Kidney epithelial cell (primary cell): ENCODE measurements at places on chromosomes 6 and 20. TPM values are rescaled to one million over a fixed set of nuclear protein-coding genes. Genes with fewer than 3 reads are reported as not detected.

DNA sequence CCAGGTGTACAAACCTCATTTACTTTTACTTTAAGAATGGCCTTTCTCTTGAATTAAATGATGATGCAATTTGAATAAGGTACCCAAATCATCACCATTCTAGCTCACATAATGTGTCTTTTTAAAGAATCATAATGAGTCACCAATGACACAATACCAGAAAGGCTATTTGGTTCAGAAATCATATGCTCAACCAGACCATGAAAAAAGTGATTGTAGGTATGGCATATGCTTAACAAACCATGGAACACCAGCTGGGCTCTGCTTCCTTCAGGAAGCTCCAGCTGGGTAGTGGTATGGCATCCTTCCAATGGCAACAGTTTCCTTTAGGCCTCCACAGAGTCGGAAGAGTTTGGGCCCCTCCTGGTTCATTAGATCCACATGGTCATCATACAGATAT, 128.2 kb downstream of the FRK start:
- peak; percentile 82 for DNase-seq

GRCh38 chr20:39939241-39939865, 749.7 kb downstream of the MAFB start:
- DNase-seq = no peak

DNA sequence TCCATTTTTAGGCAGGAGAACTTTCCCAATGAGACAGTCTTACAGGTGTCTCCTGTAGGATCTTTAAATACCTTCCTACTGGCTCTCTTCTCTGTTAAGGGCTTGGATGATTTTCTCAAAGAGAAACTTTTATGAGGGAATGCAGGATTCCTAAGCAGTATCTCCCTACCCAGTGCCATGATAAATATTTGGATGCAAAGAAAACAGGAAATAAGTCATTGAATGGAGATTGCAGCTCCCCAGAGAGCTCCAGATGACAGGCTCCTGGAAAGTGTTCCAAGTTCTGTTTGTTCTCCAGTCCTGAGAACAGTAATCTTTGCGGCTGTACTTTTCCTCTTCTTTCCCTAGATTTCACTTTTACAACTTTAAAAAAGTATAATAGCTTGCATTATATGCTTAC, 2.4 kb upstream of the SCGN start:
- no peak for DNase-seq

- DNase-seq = no peak
Measured at GRCh38 chr6:36962874-36963273, 8.3 kb downstream of the PI16 start.

GRCh38 chr6:138782243-138782642, 8.7 kb downstream of the CCDC28A start:
- no peak for DNase-seq

DNA sequence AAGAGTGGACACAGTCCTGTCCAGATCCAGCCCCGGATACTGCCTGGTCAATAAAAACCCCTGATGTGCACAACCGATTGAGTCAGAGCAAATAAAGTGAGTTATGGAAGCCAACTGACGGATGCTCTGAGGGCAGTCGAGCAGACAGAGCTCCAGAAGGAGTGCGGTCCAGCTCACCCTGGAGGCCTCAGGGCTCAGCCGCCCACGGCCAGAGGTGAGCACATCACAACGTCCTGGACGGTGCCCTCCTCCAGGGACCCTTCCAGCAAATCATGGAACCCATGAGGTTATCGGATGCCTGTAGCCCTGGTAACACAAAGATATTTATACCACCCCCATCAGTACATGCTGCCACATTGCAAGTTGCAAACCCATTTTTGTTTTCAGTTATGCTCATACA, 44.0 kb upstream of the SMOC2 start:
- DNase-seq = no peak

DNA sequence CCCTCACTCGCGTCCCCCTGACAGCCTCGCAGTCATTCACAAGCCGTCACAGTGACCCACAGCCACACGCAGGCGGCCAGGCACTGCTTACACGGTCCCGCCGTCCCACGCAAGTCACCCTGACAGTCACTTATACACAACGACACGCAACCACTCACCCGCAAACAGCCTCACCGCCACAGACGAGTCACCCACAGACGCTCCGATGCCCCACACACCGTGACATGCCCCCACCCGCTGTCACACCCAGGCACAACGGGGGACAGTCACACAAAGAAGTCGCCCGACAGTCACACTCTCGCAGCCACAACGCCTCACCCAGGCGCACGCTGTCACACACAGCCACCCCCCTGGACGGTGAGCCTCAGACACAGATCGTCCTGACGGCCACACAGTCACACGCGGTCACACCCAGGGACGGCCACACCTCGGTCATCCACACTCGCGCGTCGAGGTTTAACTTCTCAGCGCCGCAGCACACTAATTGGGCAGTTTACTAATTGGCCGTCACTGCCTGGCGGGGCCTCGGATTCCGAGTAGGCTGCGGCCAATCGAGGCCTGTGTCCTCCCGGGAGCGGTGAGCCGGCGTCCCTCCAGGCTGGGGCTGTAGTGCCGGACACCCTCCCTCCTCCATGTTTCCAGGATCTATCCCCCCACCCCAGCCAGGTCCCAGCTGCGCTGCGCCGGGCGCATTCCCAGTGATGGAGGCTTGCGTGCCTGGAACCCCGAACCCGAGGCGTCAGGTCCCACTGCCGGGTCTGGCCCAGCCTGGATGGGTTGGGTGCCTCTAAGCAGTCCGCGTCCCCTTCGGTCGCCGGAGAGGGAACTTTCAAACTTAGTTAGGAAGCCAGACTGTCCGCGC, 790 bp downstream of the TOX2 start:
- no peak for DNase-seq

MMUT gene
- total RNA-seq = 13.0 and 13.8 TPM in 2 replicates

GRCh38 chr6:10719296-10719963, 3.4 kb upstream of the TMEM14C start:
- no peak for DNase-seq

HLA-C gene
- total RNA-seq = 696 and 738 TPM in 2 replicates

RHAG gene
- not detected in 2 replicates for total RNA-seq

- DNase-seq = no peak
Measured at GRCh38 chr20:11232896-11233295, 559.1 kb upstream of the JAG1 start.

C20orf204 gene
- total RNA-seq = 0.21 and 0.27 TPM in 2 replicates

DNA sequence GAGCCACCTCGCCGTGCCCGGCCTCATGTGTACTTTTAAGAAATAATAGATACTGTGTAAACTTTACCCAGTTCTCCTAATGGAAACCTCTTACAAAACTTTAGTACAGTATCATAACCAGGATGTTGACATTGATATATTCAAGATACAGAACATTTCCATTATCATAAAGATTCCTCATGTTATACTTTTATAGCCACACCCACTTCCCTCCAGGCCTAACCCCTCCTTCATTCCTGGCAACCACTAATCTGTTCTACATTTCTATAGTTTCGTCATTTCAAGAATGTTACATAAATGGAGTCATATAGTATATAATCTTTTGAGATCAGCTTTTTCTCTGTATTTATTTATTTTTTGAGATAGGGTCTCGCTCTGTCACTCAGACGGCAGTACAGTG, 52.6 kb upstream of the SALL4 start:
- DNase-seq = no peak

ACTL10 gene
- total RNA-seq = 3.1 and 3.6 TPM in 2 replicates

- no peak for DNase-seq
Measured at GRCh38 chr6:109034526-109034925, 60.1 kb downstream of the SESN1 start.

DNA sequence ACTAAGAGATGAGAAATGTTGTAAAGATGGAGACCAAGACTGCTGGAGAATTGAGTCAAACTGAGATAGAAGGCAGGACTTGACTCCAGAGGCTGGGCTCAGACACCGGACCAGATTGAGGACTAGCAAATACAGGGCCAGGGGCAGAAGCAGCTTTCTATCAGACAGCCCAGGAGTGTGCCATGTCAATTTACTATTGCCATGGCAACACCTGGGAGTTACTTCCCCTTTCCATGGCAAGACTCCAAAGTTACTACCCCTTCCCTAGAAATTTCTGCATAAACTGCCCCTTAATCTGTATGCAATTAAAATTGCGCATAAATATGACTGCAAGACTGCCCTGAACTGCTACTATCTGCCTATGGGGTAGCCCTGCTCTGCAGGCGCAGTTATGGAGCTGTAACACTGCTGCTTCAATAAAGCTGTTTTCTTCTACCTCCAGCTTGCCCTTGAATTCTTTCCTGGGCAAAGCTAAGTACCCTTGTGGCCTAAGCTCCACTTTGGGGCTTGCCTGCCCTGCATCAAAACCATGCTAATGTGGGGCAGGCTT, 90.1 kb upstream of the EDN1 start:
- DNase-seq = no peak

DNA sequence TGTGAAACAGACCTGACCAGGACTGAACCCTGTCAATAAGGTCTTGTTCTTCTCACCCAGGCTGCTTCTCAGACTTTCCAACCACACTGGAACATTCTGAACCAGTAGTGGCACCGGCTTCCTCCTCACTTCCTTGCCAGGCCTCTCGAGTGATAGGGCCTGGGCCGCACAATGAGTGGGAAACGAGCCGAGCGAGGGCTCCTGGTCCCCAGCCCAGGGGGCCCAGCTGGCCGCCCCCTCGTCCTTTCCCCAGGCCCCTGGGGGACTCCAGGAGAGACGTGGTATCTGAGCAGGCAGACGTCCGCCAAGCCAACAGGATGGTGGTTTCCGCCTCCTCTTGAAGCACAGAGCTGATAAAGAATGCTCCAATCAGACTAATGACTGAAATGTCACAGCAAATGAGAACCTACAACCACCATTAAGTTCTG, 117.9 kb downstream of the GMDS start:
- no peak for DNase-seq

DEFB132 gene
- total RNA-seq = not detected in 2 replicates

SEMG2 gene
- not detected in 2 replicates for total RNA-seq

GRCh38 chr6:87825821-87826221, 123.8 kb upstream of the AKIRIN2 start:
- DNase-seq = no peak

DNA sequence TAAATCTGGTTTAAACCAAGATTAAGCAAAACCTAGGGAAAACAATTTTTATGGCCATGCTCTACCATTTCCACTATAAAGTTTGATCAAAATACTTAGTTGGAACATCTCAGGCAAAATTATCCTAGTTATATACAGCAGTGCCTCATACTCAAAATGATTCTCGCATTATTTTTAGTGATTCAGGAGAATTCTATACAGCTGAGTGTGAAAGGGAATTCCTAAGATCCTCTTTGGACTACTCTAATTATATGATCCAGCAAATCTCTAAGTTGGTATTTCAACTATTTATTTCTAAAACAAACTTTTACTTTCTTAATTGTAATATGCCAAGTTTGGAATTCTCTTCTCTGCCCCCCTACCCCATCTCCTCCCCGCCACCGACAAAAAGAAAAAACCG, 8.6 kb downstream of the DTNBP1 start:
- no peak for DNase-seq

DNA sequence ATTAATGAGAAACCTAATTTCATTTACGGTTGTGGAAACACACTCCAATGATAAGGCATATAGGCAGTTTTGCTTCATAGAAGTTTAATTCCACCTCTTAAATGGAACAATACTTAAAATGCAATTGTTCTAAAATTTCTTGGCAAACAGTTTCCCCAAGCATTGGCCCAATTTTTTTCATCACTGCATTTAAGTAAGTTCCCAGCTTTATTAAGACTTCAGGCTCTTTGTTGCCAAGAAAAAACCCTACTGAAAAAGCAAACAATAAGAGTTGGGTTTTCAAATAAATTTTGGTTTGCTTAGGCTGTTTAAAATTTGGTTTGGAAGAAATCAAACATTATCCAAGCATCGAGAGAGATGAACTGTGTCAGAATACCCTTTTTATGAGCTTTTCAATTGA, 690.9 kb upstream of the NRSN1 start:
- no peak for DNase-seq

DNA sequence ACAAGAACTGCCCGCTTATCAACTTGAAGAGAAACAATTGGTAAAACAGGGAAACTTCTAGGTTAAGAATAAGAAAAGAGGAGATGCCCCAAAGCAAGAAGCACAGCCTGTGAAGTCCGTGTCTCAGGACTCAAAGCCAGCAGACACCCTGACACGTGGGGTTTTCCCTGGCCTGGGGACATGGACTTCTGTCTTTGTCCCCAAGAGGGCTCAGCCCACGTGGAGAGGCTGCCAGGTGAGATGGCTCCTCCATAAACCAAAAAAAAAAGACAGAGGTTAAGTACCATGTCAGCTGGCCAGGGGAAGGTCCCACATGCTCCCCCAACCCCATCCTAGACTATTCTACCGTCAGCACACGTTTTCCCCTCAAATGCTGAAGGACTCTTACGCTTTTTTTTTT, 9.9 kb downstream of the SERPINB6 start:
- no peak for DNase-seq
